Nucleus accumbens (tissue), 56 donors: ENCODE measurements at places on chromosomes 16 and 17.

DNA sequence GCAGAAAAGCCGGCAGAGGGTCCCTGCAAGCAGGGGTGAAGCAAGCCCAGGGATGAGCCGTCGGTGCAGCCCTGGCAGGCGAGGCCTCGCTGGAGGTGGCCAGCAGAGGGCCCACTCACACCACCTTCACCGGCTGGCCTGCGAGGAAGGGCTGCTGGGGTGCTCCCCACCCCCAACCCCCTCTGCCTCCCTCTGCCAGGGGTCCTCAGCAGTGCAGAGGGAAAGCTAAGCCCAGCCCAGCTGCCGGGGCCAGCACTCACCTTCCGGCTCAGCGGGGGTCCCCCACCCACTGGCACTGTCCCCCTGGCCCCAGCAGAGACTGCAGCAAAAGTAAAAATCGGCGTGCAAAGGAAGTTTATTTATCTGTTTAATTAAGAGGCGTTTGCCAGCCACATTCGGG, 113.4 kb downstream of the ENGASE start:
- no peak for DNase-seq

- no peak for DNase-seq
Measured at GRCh38 chr16:24131294-24131693, 124.8 kb upstream of the CACNG3 start.

DNA sequence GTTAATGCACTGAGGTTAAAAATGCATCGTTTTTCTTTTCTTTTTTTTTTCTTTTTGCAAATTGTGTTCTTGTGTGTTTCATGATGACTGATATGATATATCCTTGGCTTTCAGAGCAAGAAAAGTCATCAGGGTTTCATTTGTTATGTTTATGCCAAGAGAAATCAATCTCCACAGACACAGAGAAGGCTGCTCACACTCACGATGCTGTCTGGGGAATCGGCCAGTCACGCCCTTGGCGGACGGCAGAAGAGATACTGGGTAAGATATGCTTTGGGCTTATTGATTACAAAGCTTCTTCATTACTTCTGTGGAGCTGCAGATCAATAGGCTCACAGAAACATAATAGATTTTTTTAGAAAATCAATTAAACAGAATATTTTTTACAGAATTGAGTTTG, 42.2 kb upstream of the TNRC6C start:
- DNase-seq = no peak

DNA sequence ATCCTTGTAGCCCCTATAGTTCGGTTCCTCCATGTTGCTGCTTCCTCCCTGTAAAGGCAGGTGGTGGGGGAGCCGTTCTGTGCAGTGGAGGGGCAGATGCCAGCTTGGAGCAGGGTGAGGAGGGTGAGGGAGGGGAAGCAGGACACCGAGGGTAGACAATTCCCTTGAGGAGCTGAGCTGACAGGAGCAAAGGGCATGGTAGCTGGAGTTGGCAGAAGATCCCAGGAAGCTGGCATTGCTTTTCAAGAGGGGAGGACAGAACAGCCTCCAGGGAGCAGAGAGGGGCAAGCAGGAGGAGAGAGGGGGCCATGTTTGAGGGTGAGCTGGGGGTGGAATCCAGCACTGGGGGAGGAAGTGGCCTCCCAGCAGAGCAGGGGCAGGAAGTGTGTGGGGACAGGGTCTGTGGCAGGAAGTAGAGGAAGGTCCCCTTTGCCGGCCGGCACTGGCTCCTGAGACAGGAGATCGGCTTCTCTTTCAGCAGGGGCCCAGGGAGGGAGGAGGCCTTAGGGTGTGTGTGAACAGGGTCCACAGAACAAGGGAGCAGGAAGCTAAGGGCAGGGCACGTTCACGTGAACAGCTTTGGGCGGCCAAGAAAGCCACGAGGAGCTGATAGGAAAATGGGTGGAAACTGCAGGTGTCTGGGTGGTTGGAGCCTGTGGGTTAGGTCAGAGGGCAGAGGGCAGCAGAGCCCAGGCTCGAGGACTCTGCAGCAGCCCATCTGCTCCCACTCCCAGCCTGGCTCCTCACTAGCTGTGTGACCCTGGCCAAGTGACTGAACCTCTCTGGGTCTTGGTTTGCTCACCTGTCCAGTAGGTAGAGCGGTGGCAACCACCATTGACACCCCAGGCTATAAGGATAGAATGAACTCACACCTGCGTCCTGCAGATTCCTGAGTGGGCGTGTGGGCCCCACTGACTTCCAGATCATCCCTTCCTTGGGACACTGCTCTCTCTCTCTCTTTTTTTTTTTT, 17.5 kb upstream of the SPNS2 start:
- DNase-seq = no peak

DNA sequence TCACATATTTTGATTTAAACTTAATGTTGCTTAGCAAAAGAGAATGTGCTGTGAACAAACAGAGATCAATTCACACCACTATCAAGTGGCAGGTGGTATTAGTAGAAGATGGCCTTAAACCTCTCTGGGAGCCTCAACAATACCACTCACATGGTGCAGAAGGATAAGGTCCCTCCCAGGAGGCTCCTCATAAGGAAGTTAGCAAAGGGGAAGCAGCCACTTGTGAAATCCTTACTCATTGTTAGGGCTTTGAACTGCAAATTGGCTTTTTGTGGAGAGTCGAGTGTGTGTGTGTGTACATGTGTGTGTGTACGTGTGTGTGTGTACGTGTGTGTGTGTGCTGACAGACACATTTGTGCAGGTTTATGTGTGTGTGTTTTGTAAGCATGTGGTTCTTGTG, 48.9 kb upstream of the ASIC2 start:
- no peak for DNase-seq

DNA sequence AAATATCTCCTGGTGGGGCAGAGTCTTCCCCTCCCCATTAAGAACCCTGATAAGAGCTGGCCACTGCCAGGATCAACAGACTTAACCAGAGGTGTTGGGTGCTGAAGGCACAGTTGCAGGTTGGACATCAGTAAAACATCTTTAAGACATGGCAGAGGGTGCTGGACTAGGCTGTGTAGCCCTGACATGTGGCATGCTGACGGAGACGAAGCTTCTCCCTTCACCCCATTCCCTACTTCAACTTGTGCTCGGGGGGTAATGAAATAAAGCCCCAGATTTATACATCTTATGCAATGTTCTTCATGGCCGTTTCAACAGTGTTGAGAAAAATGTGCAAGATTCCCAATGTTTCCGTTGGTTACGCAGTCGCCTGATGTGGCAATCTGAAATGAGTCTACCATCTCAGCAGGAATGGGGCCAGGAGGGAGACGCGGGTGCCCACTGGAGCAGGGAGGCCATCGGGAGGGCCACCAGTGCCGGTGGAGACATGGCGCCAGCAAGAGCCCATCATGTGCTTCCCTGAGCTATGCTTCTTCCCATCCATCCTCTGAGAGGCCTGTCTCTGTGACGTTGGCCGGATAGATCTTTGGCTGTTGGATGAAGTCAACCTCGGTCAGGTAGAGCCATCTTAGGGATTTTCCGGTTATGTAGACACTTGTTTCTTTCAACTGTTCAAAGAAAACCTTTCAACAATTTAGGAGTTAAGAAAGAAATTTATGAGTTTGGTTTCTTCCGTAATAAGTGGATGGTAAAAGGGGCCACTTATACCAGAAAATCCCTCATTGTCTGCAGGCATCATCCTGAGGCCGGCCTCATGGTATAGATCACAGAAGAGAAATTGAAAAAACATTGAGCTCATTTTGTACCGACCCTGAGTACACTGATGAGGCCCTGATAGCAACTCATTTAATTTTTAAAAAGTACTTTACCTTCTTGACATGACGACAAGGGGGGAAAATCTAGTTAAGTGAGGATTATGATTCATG, 6.4 kb downstream of the IRF8 start:
- DNase-seq = no peak
